ENCODE measurements at places on chromosomes 12 and 14. TPM values are rescaled to one million over a fixed set of nuclear protein-coding genes. Genes with fewer than 3 reads are reported as not detected.

DNA sequence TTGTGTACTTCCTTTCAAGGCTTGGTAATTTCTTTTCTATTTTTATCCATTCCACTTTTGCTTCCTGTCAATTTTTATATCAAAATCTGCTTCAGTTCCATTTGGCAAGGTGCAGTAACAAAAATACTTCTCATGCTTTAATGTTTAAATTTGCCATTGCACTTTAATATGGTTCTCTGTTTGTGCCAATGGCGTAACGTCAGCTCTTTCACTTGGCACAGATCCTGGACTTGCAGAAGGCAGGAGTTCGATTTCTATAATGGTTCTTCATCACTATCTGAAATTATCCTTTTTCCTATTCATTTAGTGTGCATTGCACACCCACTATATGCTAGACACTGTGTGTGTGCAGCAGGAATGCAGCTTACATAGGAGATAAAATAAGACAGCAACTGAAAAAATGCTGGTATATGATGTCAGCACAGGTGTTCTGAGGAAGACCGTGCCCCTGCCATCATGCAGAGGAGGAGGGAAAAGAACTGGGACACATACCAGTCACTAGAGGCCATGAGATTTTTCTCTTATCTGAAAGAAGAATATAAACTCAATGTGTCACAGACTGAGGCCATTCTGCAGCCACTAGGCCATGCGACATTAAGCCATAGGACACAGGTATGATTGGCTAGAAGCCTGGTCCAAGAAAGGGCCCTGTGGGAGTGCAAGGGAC is 298.2 kb downstream of the RPAP3 start:
- no peak for DNase-seq

DNA sequence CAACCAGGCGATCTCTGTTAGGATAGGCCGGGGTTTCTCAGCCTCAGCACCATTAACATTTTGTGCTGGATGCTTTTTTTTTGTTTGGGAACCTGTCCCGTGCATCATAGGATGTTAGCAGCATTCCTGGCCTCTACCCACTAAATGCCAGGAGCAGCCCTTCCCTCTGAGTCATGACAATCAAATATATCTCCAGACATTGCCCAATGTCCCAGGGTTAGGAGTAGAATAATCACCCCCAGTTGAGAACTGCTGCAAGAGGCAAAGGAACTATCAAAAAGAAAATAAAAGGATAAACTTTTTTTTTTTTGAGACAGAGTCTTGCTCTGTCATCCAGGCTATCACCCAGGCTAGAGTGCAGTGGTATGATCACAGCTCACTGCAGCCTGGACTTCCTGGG is 76.0 kb downstream of the ACACB start:
- no peak for DNase-seq

GRCh38 chr12:2335513-2335912 is 282.7 kb downstream of the CACNA1C start:
- DNase-seq = no peak

DNA sequence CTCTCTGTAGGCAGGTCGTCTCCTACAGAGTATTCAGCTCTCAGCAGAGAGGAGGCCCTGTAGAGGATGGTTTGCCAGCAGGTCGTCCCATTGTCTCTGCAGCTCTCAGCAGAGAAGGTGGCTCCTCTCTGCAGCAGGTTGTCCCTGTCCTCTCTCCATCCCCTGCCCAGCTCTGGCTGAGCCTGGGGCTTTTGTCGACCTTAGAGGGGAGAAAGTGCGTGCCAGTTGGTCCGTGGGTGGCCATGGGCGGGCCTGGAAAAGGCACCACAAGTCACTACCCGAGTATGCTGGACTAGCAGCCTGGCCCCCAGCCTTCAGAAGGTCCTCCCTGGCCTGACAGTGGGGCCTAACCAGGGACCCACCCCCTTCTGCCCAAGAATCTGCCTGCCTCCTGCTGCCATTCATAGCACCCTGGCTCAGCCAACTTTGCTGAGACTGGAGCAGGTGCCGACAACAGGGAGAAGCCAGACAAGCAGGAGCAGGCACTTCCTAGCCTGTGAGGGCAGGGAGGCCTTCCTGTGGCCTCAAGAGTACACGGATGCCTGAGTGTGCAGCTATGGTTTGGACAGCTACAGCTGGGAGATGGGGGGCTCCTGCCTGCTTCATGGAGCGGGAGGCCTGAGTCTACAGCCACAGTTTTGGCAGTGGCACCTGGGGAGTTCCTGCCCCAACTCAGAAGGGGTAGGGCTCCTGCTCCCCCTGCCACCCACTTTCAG is 59.7 kb upstream of the KCNH3 start:
- no peak for DNase-seq

- DNase-seq = no peak
Measured at GRCh38 chr14:22176957-22177356, 412.1 kb downstream of the DAD1 start.

- no peak for DNase-seq
Measured at GRCh38 chr12:64951944-64952343, 127.5 kb downstream of the TBC1D30 start.

DNA sequence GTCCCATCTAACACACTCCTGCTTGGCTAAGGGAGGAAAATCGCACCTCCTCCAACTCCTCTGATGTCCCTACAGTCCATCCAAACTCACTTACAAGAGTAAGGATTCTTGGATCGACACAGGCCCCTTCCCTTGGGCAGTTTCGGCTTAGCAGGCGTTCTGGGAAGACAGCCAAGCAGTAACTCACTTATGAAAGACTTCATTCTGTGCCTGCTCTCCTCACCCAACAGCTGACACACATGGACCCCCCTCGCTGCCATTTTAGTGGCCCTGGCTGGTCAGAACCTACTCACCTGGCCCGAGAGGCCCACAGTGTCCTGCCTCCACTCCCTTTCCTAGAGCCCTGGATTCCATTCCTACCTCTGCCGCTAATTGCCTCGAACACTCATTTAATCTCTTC is 52.3 kb upstream of the BCL2L14 start:
- no peak for DNase-seq

- DNase-seq = no peak
Measured at GRCh38 chr12:105107171-105107493, 399 bp upstream of the WASHC4 start.

DNA sequence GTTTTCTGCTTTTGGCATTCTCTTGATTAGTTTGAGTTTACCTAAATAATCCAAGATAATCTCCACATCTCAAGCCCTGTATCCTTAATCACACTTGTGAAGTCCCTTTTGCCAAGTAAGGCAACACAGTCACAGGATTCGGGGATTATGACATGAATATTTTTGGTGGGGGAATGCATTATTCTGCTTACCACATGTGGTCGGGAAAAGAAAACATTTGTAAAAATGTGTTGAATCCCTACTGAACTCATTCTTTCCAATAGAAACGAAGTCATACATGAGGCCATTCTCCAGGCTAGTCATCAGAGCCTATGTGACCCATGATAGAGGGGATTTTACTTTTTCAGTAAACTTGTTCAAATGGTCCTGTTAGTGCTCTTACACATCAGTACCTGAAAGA is 58.5 kb upstream of the PRICKLE1 start:
- no peak for DNase-seq

DNA sequence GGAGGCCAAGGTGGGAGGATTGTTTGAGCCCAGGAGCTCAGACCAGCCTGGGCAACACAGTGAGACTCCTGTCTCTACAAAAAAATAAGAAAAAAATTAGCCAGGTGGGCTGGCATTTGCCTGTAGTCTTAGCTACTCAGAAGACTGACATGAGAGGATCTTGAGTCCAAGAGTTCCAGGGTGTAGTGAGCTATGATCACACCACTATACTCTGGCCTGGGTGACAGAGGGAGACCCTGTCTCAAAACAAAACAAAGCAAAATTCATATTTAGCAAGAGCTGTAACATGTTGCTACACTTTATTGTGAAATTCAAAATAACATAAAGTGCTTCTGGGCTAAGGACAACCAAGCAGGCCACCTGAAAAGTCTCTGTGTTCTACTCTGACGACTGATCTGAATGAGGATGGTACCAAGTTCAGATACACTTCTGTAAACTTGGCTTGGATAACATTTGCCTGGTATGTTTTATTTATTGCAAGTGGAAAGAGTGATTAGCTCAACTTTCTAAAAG is 11.6 kb upstream of the STRN3 start:
- no peak for DNase-seq

- no peak for DNase-seq
Measured at GRCh38 chr14:70473825-70474224, 21.9 kb downstream of the ADAM21 start.

- DNase-seq = no peak
Measured at GRCh38 chr14:91554535-91555332, 44.6 kb upstream of the PPP4R3A start.

- peak; percentile 67 for DNase-seq
Measured at GRCh38 chr14:99995700-99996356, 69.4 kb upstream of the EVL start.

- DNase-seq = peak; percentile 78
Measured at GRCh38 chr12:14239935-14240872, 125.3 kb upstream of the ATF7IP start.

GRCh38 chr12:24081092-24081529 is 131.6 kb upstream of the SOX5 start:
- DNase-seq = no peak

GRCh38 chr12:604956-605355 is 58.3 kb downstream of the NINJ2 start:
- DNase-seq = no peak

DNA sequence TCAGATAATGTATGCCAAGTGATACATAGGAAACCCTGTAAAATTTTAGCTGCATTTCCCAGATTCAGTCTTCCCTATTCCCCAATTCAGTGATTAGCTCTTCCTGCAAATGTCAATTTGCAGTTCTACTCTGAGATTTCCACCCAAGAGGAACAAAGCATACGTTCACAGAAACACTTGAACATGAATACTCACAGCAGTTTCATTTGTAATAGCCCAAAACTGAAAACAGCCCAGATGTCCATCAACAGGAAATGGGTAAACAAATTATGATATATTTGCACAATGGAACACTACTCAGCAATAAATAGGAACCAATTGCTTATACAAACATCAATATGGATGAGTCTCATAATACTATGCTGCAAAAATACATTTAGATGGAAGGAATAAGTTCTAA is 194.2 kb downstream of the GXYLT1 start:
- DNase-seq = no peak

- DNase-seq = no peak
Measured at GRCh38 chr14:68568907-68569897, 223.7 kb downstream of the ZFP36L1 start.

- peak; percentile 76 for DNase-seq
Measured at GRCh38 chr12:26097046-26097878, 27.6 kb downstream of the BHLHE41 start.

GRCh38 chr12:113174461-113175384 is 10.6 kb downstream of the DDX54 start:
- DNase-seq = peak; percentile 71

DNA sequence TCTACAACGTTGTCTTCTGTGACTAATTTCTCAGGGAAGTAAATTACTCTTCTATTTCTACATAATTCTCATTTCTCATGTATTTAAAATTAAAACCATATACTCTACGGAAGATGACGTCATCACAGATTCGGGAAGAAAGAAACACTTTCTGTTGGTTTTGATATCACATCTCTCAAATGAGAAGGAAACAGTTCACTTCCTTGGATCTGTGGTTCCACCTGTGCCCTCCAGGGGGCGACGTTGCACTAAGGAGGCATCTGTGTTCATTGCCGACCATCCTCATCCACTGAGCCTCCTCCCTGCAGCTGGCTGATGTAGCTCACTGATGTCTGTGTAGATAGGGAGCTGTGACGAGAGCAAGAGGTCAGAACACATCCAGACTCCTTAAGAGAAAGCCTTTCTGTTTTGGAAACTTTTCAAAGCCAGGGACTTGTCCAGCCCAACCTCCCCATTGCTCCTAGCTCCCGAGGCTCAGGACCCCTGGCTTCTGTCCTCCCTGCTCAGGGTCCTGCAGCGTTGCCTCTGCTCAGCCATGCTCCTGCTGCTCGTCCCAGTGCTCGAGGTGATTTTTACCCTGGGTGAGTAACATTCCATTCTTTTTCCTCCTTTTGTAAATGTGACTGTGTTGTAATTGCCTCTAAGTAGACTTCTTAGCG is 172.7 kb upstream of the OR4E1 start:
- no peak for DNase-seq

Gene NPFF
- total RNA-seq = not detected

Gene CLEC4C
- total RNA-seq = not detected

Gene MYBPC1
- 1.6 TPM for total RNA-seq

Gene KLRC2
- total RNA-seq = 3.1 TPM

Gene AMDHD1
- total RNA-seq = 0.39 TPM

Gene LTB4R
- total RNA-seq = 9.6 TPM

Gene NEUROD4
- not detected for total RNA-seq

Gene FAM181A
- total RNA-seq = not detected

Gene CD69
- total RNA-seq = 10.7 TPM

Gene MFAP5
- 17.0 TPM for total RNA-seq

Gene NUMB
- total RNA-seq = 83.7 TPM

Data from ureter (tissue), 1 donor.